ENCODE measurements at places on chromosomes 7 and 10.
A peak's percentile ranks its signal among the peaks of the same experiment; 100 is the strongest.

GRCh38 chr7:873367-874002, 2.9 kb upstream of the GET4 start:
- DNase-seq, result peak; percentile 52

- DNase-seq, result no peak
Observed at GRCh38 chr7:12103948-12104347, 107.1 kb upstream of the TMEM106B start.

GRCh38 chr10:28710202-28710886, 33.0 kb downstream of the BAMBI start:
- no peak for DNase-seq

DNA sequence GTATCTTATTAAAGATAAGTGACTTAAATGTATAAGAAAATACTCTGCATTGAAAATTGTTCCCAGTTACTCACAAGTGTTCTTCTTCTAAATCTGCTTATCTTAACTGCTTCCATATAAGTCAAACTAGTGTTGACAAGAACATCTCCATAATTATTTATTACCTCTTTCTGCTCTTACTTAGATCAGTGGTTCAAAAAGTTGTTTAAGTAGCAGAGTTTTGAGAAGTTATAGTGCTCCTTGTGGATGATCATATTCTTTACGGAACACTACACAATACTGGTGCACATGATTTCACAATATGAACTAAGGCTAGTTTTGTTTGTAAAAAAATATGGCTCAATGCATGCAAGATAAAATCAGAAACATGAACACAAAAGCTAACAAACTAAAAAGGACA, 168.4 kb downstream of the SEMA3D start:
- no peak for DNase-seq

- DNase-seq, result no peak
Observed at GRCh38 chr10:129694184-129694583, 227.1 kb downstream of the MGMT start.

GRCh38 chr10:5446390-5446926, 34.1 kb downstream of the NET1 start:
- peak; percentile 89 for DNase-seq

DNA sequence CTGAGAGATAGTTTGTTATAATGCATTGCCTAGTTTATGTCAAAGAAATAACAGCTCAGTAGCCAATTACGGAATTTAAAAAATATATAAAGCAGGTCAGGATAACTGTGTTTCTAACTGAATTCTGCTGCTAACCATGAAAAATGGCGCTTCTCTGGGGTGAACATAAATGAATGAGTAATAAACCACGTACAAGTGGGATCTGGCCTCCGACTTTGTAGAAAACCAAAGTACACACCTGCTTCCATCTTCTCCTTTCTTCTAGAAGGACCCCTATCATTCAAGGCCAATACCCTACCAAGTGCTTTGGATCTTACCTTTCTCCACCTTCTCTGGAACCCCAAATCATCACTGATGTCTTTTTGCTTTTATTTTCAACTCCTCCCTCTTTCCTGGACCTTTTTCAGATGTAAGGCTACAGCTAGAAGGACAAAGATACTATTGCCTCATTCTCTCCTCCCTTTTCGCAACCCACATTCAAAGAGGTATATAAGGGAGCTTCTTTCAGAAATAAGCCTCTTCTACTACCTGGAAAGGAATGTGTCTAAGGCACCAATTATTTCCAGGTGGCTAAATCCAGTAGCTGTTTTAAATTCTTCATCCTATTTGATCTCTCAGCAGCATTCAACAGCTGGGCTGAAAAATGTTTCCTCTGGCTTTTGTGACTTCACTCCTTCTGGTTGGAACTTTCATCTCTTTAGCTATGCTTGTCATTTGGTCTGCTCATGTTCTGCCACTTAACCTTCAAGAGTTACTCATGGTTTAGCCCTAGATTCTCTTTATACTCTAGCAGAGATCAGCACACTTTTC, 37.7 kb downstream of the NAMPT start:
- no peak for DNase-seq

GRCh38 chr10:132115732-132116131, 50.0 kb downstream of the JAKMIP3 start:
- DNase-seq, result no peak

- DNase-seq, result no peak
Observed at GRCh38 chr10:8298896-8299570, 244.5 kb downstream of the GATA3 start.

- no peak for DNase-seq
Observed at GRCh38 chr10:120917521-120918250, 66.5 kb downstream of the WDR11 start.

- no peak for DNase-seq
Observed at GRCh38 chr7:23247046-23247602, 549 bp downstream of the GPNMB start.
